ENCODE measurements at places on chromosomes 7 and 10. TPM values are rescaled to one million over a fixed set of nuclear protein-coding genes. Genes with fewer than 3 reads are reported as not detected.

DNA sequence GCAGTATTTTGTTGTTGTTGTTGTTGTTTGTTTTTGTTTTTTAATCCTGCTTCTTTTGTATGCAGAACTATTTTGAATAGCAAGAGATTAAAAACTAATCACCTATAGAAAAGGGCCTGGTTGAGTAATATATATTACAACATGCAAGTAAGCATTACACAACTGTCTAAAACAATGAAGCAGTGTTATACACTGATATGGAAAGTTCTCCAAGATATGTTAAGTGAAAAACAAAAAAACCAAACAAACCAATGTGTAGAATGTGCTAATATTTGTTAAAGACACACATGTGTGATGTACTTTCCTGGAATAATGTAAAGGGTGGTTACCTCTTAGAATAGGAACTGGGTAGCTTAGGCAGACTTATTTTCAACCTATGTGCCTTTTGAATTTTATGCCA, 117.4 kb downstream of the ZNF365 start:
- H3K27ac ChIP-seq, result no peak overlapping the region
- H3K27me3 ChIP-seq, result no peaks in the 10 kb centered on the region
- no peak overlapping the region for H3K4me3 ChIP-seq
- no peaks in the 10 kb centered on the region for H3K36me3 ChIP-seq
- DNase-seq, result no peak

Gene ECHDC3
- total RNA-seq, result 5.8 TPM

DNA sequence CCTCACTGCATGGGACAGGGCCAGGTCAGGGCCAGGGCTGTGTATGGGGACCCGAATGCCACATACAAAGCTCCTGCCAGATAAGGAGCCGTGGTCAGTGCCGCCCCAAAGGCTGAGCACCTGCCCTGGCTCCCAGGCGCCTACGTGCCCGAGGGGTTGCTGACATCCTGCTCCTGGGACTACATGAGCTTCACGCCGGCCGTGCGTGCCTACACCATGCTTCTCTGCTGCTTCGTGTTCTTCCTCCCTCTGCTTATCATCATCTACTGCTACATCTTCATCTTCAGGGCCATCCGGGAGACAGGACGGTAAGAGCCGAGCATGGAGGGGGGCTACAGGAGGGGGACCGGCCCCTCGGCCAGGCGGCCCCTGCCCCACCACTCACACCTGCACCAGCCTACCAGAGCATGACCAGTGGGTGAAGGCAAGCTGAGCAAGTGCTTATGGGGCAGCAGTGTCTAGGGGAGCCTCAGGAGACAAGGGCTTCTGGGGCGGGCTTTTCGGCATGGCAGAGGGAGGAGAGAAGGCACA, 4.9 kb downstream of the OPN4 start:
- DNase-seq, result no peak
- no peaks in the 10 kb centered on the region for H3K27me3 ChIP-seq
- no peaks in the 10 kb centered on the region for H3K4me1 ChIP-seq
- H3K27ac ChIP-seq, result no peak overlapping the region
- no peak overlapping the region for H3K4me3 ChIP-seq

Gene NKX2-3
- total RNA-seq, result 0.15 TPM

DNA sequence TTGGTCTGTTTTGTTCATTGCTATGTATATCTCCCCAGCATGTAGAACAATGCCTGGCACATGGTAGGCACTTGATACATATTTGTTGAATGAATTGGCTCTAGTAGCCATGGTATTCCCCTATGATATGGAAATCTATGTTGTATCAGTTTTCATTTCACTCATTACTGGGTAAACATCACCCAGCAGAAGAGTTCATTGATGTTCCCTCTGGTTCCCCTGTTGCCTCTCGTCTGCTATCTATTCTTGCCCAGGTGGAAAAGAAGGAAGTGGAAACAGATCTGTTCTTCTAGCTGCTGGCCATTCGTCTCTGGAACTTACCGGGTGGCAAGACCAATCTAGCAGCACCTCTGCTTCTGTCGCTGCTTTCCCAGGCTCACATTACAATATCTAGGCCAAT, 71.5 kb downstream of the LRRC4 start:
- no peak overlapping the region for H3K27ac ChIP-seq
- no peaks in the 10 kb centered on the region for H3K36me3 ChIP-seq
- H3K4me3 ChIP-seq, result no peak overlapping the region
- H3K4me1 ChIP-seq, result no peaks in the 10 kb centered on the region
- DNase-seq, result no peak
- H3K27me3 ChIP-seq, result no peaks in the 10 kb centered on the region

DNA sequence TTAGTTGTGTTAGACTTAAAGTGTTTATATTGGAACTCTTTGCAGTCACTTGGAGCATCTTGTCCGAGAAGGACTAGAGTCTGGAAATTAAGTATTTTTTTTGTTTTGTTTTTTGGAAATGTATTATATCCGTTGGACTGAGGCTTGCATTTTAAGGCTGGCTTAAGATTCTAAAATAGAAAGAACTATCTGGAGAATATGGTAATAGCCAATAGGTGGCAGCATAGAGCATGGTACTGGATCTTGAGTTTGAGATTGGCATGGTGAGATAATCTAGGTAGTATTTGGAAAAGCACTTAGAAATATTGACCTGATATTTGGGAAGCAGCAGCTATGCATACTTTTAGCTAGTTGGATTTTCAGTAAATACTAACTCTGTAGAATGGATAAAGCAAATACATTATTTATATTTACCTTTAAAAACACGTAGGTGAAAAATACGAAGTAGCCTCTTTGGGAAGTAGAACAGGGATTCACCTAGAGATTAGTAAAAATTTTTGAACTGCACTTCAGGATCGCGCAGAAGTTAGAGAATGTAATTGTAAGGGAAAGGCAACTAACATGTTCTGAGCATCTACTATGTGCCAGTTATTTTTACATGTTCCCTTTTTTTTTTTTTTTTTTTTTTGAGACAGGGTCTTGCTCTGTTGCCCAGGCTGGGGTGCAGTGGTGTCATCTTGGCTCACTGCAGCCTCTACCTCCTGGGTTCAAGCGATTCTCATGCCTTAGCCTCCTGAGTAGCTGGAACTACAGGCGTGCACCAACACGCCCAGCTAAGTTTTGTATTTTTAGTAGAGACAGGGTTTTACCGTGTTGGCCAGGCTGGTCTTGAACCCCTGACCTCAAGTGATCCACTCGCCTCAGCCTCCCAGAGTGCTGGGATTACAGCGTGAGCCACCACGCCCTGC, 78.6 kb downstream of the LCOR start:
- H3K4me1 ChIP-seq, result no peaks in the 10 kb centered on the region
- no peaks in the 10 kb centered on the region for H3K27me3 ChIP-seq
- H3K27ac ChIP-seq, result no peak overlapping the region
- no peaks in the 10 kb centered on the region for H3K36me3 ChIP-seq

Gene SLC26A5
- not detected for total RNA-seq

- no peak overlapping the region for H3K4me3 ChIP-seq
- no peaks in the 10 kb centered on the region for H3K36me3 ChIP-seq
- H3K4me1 ChIP-seq, result peaks cover 6% of the 10 kb centered on the region
- H3K27me3 ChIP-seq, result no peaks in the 10 kb centered on the region
- no peak for DNase-seq
These were observed 29.3 kb upstream of the NUB1 start for GRCh38 chr7:151312356-151312755.

GRCh38 chr7:156943091-156944041, 6.1 kb upstream of the NOM1 start:
- H3K36me3 ChIP-seq, result no peaks in the 10 kb centered on the region
- H3K27ac ChIP-seq, result no peak overlapping the region
- no peaks in the 10 kb centered on the region for H3K27me3 ChIP-seq
- no peak for DNase-seq
- H3K4me3 ChIP-seq, result no peak overlapping the region

- H3K36me3 ChIP-seq, result 0 out of 2 replicates have a peak, but pooled peaks cover 2% of the 10 kb centered on the region
- no peaks in the 10 kb centered on the region for H3K27me3 ChIP-seq
- H3K27ac ChIP-seq, result no peak overlapping the region
- no peak overlapping the region for H3K4me3 ChIP-seq
- DNase-seq, result no peak
These were observed 12.7 kb downstream of the EPDR1 start for GRCh38 chr7:37933018-37933566.

DNA sequence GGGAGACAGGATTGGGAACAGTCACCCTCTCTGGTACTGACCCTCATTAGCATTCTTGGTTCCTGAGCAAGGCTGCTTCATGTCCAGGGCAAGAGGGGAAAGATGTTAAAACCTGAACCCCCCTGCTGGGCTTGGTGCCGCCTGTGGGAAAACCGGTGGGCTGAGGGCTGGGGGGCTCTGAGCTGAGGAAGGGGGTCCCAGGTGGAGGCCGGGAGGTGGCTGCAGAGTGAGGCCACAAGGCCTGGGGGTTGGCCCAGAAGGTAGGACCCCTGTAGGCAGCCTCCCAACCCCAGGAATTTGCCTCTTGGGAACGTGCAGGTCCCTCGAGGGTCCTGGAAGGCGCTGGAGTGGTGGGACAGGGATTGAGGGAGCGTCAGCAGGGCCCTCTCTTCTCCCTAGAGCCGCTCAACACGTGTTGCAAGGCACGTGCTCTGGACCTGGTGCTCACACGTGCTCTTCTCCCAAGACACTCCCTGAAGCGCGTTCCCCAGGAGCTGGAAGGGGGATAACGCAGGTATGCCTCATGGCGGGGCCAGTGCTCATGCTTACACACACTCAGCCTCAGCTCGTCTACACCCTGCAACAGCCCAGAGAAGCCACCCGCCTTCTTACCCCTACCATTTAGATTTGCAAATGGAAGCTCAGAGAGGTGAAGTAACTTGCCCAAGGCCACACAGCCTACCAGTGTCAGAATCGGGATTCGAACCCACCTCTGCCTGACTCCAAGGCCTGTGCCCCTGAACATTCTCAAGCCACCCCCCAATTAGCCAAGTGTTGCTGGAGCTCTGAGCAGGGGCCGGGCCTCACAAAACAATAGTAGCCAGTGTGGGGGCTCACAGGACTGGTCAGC, 64.4 kb downstream of the LHPP start:
- DNase-seq, result no peak
- no peaks in the 10 kb centered on the region for H3K36me3 ChIP-seq
- no peaks in the 10 kb centered on the region for H3K27me3 ChIP-seq
- H3K27ac ChIP-seq, result no peak overlapping the region
- no peaks in the 10 kb centered on the region for H3K4me1 ChIP-seq

Gene MYOZ1
- total RNA-seq, result not detected

Gene CYP26C1
- total RNA-seq, result 1.1 TPM

Gene CACNB2
- total RNA-seq, result not detected

- H3K4me1 ChIP-seq, result no peaks in the 10 kb centered on the region
- no peak overlapping the region for H3K4me3 ChIP-seq
- H3K27me3 ChIP-seq, result peaks cover 2% of the 10 kb centered on the region
- H3K36me3 ChIP-seq, result no peaks in the 10 kb centered on the region
- no peak for DNase-seq
These were observed 32.0 kb downstream of the BET1 start for GRCh38 chr7:93972029-93972725.

DNA sequence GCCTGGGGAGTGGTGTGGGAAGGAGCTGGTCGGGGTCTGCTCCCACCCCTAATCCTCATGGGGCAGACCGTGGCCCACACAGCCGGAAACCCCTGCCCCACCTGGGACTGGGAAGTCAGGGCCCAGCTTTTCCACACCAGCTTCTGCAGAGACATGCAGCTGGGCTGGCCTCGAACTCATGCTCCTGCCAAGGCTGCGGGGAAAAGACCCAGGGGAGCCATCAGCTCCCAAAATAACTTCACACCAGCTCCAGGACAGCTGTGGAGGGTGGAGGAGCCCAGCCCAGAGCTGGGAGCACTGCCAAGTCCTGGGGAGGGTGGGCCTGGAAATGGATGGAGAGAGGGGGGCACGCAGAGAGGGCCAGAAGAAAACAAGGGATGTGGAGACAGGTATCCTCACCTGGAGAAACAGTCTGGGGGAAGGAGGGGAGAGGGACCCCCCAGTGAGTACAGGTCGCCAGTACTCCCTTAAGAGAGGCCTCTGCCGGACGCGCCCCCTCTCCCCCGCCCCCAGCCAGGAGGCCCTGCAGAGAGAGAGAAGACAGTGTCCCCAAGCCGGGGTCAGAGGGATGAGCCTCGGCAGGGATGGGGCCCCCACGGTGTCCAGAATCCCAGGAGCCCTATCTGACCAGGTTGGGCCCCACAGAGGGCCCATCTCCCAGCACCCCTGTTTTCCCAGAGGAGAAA, 11.5 kb upstream of the GRIFIN start:
- H3K36me3 ChIP-seq, result no peaks in the 10 kb centered on the region
- H3K27ac ChIP-seq, result no peak overlapping the region
- peaks cover 8% of the 10 kb centered on the region for H3K4me1 ChIP-seq
- no peak for DNase-seq

- DNase-seq, result no peak
- H3K27ac ChIP-seq, result peak overlapping the region; percentile 72
- no peaks in the 10 kb centered on the region for H3K36me3 ChIP-seq
- no peak overlapping the region for H3K4me3 ChIP-seq
These were observed 252.6 kb upstream of the INHBA start for GRCh38 chr7:41955451-41955850.

DNA sequence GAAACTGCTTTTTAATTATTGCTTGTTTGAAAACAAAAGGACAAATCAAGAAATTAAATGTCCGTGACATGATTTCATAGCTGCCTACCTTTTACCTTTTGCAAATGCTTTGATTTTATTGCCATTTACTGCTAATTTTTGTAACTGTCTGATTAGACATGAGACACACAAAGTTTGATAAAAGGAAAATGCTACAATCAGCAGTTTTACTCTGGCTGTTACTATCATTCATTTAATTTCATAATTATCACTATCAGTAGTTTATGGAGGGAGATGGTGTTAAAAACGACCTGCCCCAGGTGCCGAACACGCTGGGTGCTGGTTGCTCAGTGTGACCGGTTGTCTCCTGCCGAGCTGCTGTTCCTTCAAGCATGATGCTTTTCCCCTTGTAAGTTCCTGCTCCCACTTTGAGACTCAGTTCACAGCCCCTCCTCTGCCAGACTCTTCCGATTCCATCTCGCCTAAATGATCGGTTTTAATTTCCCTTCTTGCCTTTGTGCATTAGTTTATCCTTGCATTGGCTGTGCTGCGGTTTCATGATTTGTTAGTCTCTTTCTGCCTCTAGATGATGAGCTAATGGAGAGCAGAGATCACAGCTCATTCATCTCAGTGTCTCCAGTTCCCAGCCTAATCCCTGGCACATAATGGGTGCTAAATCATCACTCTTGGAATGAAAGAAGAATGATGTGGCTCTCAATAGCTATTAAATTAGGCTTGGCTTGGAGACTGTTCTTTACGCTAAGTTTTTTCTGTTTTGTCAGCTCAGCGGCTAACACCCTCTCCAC, 110.6 kb downstream of the PFKFB3 start:
- no peaks in the 10 kb centered on the region for H3K27me3 ChIP-seq
- H3K36me3 ChIP-seq, result no peaks in the 10 kb centered on the region
- H3K4me3 ChIP-seq, result no peak overlapping the region
- no peaks in the 10 kb centered on the region for H3K4me1 ChIP-seq
